ENCODE measurements at places on chromosomes 7 and 10.

- DNase-seq = no peak
These were observed 182.9 kb downstream of the PFKFB3 start for GRCh38 chr10:6385665-6386064.

- DNase-seq = no peak
These were observed 81.0 kb upstream of the INSIG1 start for GRCh38 chr7:155216475-155217272.

GRCh38 chr7:1690359-1690958, 20.4 kb downstream of the ELFN1 start:
- no peak for DNase-seq

DNA sequence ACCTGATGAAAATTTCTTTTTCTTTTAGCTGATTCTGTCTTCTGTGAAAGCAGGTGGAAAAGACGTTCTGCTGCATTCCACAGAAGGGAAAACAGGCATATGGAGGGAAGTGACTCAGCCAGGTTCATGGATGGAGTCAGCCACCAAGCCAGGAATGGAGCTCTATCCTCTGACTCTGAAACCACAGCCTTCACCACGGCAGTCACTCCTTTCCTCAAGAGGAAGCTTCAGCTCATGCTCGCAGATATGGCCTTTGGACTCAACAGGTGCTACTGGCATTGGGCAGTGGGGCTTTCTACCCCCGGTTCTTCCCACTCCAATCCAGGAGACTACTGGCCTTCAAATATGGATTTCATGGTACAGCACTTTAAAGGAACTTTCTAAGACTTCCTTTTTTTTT, 11.5 kb upstream of the PLAU start:
- DNase-seq = no peak

DNA sequence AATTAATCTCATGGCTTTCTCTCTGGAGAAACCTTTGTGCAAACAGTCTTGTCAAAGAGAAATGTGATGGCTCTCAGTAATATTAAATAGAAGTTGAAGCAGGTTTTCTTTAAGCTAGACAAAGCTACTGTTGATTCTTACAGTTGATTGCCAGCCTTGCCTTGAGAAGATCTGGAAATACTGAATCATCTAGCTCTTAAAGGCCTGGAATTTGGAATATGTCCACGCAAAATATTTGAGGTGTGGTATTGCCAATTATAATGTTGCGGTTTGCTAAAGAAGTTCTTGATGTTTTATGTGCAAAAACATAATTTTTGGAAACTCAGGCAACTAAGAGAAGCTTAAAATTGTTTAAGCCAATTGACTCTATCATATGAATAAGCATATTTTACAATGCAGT, 371.9 kb downstream of the PHF14 start:
- DNase-seq = no peak

- DNase-seq = no peak
These were observed 20.8 kb downstream of the CYP3A43 start for GRCh38 chr7:99848420-99849216.

- DNase-seq = no peak
These were observed 12.4 kb downstream of the PAPOLB start for GRCh38 chr7:4849390-4849789.

DNA sequence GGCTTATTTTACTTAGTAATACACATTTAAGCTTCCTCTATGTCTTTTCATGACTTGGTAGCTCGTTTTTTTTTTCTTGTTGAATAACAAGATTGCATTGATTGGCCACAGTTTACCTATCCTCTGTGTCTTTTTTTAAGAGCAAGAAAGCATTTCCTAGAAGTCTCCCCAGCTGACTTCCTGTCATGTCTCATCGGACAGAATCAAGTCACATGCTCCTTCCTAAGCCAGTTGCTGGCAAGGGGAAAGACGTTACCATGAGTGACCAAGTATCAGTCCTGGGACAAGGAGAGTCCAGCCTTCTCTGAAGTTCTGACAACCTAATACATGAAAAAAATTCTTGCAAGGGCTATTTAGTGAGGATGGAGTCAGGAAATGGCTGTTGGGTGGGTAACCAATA, 24.9 kb upstream of the SFRP5 start:
- DNase-seq = no peak

DNA sequence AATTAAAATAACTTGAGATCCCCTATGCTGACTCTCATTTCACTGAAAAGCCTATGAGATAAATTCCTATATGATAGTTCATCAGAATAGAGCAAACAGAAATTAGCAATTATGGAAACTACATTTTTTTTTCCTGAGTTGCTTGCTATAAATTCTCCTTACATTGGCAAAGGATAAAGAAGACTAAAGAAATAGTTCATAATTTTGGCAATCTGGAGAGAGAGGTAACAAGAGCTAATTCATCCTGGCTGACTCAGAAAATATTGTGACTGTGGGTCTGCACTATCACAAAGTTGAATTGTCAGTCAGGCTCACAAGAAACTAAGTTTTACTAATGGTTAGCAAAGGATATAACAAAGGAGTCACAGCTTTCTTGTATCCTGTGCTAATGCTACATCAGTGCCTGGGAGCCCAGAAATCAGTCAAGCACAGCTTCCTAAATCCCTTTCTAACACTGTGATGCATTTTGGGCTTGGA, 483.0 kb downstream of the MAGI2 start:
- DNase-seq = no peak

- DNase-seq = no peak
These were observed 207.6 kb upstream of the TMEM72 start for GRCh38 chr10:44703241-44704155.

- no peak for DNase-seq
These were observed 50.9 kb downstream of the ANKMY2 start for GRCh38 chr7:16594676-16595075.

DNA sequence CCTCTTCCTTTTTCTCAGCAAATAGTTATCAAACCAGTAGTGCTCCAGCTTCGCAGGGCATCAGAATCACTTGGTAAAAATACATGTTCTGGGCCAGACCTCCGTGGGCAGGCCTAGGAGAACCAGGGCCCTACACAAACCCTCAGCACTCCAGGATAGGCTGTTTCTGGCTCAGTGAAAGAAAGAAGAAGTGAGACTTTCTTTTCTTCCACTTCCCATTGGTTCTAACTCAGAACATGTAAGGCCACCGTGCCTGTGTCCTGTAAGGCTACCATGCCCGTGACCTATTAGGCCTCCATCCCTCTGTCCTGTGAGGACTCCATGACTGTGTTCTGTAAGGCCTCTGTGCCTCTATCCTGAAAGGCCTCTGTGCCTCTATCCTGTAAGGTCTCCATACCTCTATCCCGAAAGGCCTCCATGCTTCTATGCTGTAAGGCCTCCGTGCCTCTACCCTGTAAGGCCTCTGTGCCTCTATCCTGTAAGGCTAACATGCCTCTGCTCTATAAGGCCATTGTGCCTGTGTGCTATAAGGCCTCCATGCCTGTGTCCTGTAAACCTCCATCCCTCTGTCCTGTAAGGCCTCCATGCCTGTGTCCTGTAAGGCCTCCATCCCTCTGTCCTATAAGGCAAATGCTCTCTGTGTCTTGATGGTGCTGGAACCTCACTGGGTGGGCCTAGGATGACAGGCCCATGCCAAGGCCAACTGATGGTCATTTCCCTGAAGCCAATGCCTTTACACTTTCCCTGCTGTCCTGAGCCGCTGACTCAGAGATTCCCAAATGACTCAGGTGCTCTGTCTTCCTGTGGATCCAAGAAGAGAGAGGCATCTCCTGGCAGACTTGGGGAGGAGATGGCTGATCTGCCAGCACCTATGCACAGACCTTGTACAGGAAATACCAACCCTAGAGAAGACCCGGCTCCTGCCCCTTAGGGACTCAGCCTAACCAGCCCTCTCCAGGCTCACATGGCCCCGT, 96.6 kb upstream of the CACUL1 start:
- no peak for DNase-seq

GRCh38 chr10:131617113-131617858, 283.5 kb upstream of the PPP2R2D start:
- no peak for DNase-seq

- DNase-seq = no peak
These were observed at the start of gene AMPH for GRCh38 chr7:38630720-38631673. TSS of gene AMPH (minus strand) at chr7:38631373. CDS start at chr7:38631351, 22 bp downstream.

- no peak for DNase-seq
These were observed 516.7 kb downstream of the ADRA2A start for GRCh38 chr10:111593578-111593977.

- no peak for DNase-seq
These were observed 14.1 kb downstream of the FOXL3 start for GRCh38 chr7:303884-304573.

DNA sequence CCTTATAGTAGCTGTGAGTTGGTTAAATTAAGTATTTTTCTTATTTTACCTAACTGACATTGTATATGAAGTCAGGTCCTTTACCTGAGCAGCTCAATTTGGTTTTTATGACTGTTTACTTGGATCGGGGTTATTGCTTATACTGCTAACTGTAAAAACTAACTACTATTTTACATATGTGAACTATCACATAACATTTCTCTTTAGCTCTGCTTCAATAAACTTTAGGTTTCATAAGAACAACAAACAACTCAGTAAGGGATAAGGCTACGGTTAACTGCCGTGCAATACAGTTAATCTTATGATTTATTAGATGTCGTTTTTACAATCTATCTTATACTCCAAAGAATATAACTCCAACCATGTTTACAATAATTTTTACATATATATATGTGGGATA, 480.2 kb downstream of the PARD3 start:
- no peak for DNase-seq

DNA sequence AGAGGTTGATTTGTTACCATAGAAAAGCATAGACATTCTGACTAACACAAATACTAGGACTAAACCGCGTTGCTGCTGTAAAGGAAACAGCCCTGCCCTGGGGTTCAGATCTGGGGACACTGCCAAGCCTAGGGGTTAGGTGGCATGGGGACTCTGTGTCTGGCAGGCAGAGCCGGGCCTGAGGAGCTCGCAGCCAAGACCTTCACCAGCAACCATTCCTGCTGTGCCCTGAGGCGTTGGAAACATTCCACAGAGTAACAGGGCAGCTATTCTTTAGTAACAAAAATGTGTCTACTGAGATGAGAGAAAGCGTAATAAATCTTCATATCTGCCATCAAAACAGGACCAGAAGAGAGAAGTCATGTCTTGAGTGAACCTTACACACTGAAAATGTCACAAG, 280.5 kb downstream of the POM121L12 start:
- no peak for DNase-seq

- no peak for DNase-seq
These were observed 105.0 kb downstream of the KMT2C start for GRCh38 chr7:152330827-152331226.
